Activated naive CD4-positive, alpha-beta T cell treated with Interleukin-2 at 50 U/mL for 16 hours (primary cell): ENCODE measurements at places on chromosomes 2 and 18.

DNA sequence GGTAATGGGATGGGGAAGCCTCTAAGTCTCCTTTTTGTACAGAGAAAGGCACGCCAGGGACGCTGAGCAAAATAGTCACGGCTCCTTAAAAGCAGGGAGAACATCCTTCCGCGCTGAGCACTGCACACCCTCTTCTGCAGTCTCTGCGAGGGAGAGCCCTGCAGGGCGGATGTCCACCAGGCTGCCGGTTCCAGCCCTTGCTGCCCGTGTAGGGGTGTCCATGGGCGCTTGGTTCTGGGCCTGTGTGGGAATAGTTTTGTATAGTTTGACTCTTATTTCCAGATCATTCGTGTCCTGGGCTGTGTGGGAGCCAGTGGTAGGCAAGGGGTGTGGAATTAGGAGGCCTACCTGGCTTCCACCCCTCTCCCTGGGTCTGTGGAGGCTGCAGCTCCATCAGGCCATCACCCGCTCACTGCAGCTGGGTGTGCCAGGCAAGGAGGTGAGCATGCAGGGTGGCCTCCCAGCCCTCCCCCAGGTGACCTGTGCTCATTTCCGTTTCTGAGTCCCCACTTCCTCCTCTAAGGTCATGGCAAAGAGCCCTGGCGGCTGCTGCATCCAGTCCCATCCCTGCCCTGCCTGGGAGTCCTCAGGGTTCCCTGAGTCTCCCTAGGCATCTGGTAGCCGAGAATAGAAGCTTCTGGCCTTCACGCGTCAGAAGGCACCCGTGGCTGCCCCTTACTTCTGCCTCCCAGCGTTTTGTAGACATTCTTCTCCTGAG, 202.6 kb downstream of the LDLRAD4 start:
- no peak for DNase-seq

DNA sequence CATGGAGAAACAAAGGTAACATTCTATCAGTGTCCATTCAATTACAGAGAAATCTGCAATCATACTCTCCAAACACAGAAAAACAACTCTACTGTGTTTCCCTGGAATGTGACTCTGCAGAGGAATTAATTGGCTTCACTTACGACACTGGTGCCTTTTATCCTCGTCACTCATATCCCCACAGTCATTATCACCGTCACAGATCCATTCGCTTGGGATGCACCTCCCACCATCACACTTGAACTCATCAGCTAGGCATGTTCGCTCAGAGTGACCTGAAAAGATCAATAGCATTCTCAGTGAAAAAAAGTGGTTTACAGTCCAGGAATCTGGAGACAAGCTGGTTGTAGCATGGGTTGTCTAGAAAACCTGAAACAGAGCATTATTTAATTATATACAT, 124.3 kb downstream of the DHRS9 start:
- no peak for DNase-seq

- no peak for DNase-seq
Observed at GRCh38 chr2:202102425-202103000, 29.5 kb downstream of the KIAA2012 start.

DNA sequence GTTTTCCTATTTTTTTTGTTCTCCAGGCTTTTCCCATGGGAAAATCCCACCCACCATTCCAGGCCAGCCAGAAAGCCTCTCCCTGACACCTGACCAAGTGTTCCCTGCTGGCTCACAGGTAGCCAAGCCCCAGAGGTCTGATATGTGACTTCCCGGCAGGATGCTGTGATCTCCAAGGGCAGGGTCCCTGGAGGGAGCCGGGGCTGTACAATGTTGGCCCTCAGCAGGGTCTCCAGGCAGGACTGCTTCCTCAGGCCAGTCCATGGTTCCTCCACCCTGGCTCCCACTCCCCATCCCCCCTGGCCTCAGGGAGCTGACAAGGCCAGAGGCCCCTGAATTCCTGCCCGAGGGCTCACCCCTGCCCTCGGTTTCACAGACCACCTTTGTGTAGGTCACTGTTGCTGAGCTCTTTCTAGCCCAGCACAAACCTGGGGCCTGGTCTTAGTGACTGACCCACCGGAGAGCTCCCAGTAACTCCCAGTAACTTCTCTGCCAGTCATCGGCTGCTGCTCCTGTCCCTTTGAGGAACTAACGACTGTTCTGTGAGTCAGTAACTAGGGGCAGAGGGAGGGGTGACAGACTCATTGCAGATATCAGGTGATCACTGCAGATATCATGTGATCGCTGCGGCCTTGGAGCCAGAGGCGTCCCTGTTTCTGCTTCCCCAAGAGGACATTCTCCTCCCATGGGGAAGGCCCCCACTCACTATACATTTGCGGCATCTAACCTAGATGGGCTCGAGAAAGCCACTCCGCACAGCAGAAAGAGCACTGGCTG, 38.7 kb downstream of the SDC1 start:
- no peak for DNase-seq

DNA sequence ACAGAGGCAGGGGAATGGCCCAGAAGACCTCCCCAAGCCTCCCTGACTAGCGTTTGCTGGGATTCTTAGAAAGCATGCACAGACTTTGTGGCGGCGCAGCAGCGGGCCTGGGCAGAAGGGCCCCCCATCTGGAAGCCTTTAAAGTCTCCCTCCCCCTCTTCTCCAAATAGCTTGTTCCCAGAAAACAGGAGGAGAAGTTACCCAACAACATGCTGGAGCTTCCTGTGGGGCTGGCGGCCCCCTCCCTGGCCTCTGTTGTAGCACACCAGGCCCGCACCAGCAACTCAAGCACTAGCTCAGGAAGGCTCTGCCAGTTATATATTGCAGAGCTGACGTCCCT, 334.8 kb downstream of the DYSF start:
- DNase-seq, result no peak

DNA sequence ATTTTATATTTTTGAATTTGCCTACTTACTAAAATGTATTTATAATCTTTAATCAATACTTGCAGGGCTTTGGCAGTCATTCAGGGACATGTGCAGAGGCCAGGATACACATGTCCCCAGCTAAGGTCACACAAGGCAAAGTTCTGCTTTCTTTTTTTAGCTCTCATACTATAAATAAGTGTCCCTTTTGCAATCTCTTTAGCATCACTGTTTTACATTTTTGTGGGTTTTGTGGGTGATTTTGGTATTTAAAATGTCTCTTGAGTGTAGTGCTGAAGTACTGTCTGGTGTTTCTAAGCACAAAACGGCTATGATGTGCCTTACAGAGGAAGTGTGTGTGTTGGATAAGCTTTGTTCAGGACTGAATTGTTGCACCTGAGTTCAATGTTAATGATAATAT, 309.0 kb upstream of the GULP1 start:
- DNase-seq, result no peak

- DNase-seq, result no peak
Observed at GRCh38 chr18:21763846-21764646, 23.5 kb downstream of the MIB1 start.

GRCh38 chr2:84815146-84815545, 65.7 kb downstream of the TRABD2A start:
- DNase-seq, result no peak

DNA sequence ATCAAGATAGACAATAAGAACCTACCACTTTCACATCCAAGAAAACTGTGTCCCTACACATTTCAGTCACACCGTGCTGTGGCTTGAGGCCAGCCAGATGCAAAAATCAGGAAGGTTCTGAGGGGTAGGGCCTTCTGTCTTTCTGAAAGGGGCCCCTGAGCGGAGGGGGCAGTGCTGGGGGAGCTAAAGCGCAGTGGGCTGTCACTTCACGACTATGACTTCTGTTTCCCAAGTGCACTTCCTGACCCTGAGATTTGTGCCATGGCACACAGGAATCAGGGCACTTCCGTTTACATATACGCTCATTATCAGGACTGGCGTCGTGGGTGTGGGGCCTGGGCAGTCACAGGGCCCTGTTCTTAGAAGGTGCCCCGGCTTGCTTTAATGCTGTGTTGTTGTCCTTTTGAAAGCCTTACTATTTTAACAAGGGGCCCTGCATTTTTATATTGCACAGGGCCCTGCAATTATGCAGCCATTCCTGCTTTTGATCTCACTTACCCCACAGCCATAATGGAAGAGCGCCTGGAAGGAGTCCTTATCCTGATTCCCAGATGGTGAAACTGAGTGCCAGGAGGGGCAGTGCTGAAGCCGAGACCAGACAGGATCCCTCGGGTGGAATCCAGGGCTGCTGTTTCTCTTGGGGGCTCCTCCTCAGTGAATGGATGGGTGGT, 620 bp downstream of the NGEF start:
- no peak for DNase-seq

GRCh38 chr18:78130232-78131195, 849.1 kb upstream of the SALL3 start:
- no peak for DNase-seq

- DNase-seq, result no peak
Observed at GRCh38 chr2:149877913-149878312, 290.3 kb upstream of the MMADHC start.

DNA sequence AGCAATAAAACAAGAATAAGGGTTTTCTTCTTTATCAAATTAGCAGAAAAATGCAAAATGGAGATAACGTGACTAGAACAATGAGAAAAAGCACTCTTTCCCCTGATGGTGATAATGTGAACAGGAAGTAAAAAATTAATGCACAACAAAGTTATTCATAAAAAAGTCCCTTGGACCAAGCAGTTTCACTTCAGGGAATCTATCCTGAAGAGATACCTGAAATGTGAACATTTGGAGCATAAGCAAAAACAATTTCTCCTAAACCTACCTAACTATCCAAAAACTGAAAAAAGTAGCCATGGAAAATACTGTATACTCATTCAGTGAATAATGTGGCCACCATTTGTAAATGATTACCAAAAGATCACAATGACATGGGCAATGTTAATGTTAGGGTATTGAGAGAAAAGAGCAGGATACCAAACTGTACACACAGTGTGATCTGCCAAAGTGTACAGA, 48.7 kb downstream of the TRIP12 start:
- DNase-seq, result no peak

GRCh38 chr2:121006743-121007489, 271.2 kb downstream of the GLI2 start:
- DNase-seq, result no peak

GRCh38 chr2:112794131-112794733, 9.9 kb upstream of the IL1A start:
- DNase-seq, result peak; percentile 44

DNA sequence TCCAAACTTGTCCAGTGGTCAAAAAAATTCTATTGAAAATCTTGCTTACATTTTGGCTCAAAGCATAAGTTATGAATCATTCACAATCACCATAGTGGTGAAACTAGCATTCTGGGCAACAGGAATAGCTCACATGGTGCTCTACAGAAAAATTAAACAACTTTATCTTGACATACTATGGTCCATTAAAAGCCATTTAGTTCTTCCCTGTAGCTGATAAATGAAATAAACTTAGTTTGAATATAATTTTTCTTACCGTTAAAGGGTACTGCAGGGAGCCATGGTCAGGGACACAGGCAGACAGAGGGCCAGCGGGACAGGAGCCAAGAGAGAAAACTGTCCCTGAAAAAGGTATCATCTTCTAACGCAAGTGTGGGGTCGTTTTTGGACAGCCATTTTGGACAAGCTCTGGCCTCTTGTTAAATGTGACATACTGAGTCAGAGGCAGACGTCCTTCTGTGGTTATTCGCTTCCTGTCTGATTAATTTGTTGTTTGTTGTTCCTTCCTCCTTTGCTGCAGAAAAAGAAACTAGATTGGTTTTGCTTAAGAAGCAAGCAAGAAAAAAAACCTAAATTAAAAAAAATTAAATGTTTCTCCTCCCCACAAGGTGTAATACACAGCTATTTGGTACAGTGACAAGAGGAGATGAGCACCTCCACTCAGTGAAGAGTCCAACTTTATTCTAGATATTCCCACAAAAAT, at the start of gene WIPF1:
TSS of gene WIPF1 (minus strand) at position 460 of the 703 bp plus-strand sequence. CDS start 12,231 bp downstream, outside the sequence.
- peak; percentile 43 for DNase-seq

GRCh38 chr2:112993831-112994230, 11.4 kb upstream of the IL36A start:
- DNase-seq, result no peak

- DNase-seq, result no peak
Observed at GRCh38 chr2:74079522-74080341, 68.0 kb downstream of the BOLA3 start.

- DNase-seq, result no peak
Observed at GRCh38 chr2:47606172-47606571, 176.8 kb upstream of the MSH6 start.

DNA sequence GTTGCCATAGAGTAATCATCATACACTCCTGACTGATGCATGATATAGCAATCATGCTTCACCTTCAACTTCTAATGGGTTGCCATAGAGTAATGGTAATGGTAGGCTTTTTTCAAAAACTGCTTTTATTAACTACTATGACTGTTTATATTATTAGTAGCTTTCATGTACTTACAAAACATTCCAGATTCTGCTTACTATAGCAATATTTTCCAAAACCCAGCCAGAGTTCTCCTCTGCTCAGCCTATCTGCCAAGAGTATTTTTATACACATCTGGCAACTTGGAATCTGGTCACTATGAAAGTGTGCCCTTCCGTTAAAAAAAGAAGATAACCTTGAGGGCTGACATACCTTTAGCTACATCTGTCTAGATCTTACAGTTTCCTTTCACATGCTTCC, 5.0 kb upstream of the UNC80 start:
- DNase-seq, result no peak

DNA sequence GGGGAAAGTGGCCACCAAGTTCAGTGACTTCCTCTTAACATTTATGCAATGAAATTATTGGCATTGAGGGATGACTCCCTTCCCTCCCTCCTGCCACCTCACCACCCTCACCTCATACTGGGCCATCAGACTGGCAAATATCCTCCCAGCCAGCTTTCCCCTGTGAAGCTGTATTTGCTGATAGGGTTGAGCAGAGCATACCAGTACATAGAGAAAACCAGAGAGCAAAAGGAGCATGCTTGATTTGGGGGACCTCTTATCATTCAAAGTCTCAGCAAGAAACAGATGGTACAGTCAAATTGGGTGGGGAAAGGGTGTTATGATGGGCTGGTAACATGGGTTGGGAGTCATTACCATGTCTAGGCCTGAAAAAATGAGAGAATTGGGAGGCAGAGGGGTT, 19.1 kb upstream of the B3GNT2 start:
- no peak for DNase-seq

- DNase-seq, result no peak
Observed at GRCh38 chr2:152348388-152348787, 13.4 kb downstream of the FMNL2 start.

DNA sequence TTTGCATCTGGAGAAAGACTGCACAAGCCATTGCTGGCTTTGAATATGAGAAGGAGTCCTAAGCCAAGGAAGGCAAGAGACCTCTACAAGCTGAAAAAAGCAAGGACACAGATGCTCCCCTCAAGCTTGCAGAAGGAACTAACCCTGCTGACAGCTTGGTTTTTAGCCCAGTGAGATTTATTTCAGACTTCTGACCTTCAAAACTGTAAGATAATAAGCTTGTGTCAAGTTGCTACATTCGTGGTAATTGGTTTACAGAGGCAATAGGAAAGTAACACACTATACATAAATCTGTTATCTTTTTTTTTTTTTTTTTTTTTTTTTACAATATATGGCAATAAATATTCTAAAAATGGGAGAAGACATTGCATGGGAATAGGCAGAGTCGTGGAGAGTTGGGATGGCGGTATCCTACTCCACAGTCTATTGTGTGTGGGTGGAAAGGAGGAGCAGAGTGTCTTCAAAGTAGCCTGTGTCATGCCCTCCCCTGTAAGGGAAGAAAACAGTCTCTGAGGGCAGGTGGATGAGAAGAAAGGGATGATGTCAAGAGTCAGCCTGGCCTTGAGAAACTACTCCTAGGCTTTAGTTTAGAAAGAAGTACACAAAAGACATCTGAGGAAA, 196.9 kb downstream of the THSD7B start:
- DNase-seq, result no peak

- no peak for DNase-seq
Observed at GRCh38 chr2:168781191-168781817, 21.1 kb upstream of the NOSTRIN start.
